Activated naive CD4-positive, alpha-beta T cell treated with anti-CD3 and anti-CD28 coated beads, Interleukin-2, amount 10 ng/mL, durations not matched to agents 7 days and 5 days (primary cell): ENCODE measurements at places on chromosomes 5 and 9.

DNA sequence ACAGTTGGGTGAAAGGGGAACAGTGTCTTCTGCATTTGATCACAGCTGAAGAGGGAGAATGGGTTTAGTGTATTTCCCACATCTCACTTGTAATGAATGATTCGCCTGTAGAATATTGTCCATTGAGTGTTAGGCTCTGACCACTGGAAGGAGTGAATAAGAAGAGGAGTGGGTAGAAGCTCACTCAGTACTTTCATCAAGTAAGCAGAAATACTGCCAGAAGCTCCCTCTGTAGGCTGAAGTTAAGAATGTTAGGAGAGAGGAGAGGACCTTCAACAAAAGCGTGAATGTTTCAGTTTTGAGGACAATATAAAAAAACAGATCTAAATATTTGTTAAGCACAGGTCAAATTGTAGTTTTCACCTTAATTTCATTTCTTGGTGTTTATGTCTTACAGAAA lies 27.5 kb downstream of the FSD1L start:
- no peak for DNase-seq

- DNase-seq, result no peak
Observed at GRCh38 chr5:95718203-95718602, 12.9 kb upstream of the RHOBTB3 start.

DNA sequence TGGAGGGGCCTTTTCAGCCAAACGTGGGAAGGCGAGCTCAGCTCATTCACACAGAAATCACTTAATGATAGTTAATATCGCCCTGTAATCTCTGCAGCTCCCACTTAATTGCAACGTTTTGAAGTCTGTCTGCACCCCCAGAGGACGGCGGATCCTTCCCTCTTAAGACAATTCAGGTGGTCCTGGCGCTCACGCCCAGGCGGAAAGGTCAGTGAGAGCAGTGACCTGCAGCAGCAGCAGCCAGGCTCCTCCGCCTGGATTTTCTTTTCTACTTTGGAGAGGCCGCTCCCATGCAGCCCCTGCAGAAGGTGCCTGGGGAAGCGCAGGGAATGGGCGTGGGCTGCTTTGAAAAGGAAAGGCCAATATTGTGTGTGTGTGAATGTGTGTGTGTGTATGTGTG lies 400.9 kb upstream of the IRX1 start:
- DNase-seq, result no peak

- DNase-seq, result no peak
Observed at GRCh38 chr9:129419382-129419899, 201.5 kb downstream of the C9orf50 start.

DNA sequence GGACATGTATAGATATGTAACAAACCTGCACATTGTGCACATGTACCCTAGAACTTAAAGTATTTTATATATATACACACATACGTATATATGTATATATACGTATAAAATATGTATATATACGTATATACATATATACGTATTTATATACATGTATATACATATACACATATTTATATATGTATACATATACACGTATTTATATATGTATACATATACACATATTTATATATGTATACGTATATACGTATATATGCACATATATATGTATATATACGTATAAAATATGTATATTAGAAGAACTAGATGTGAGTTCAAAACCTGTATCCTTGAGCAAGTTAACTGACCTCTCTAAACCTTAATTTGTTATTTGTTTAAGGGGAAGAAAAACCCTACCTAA lies 61.4 kb downstream of the FNIP1 start:
- no peak for DNase-seq

DNA sequence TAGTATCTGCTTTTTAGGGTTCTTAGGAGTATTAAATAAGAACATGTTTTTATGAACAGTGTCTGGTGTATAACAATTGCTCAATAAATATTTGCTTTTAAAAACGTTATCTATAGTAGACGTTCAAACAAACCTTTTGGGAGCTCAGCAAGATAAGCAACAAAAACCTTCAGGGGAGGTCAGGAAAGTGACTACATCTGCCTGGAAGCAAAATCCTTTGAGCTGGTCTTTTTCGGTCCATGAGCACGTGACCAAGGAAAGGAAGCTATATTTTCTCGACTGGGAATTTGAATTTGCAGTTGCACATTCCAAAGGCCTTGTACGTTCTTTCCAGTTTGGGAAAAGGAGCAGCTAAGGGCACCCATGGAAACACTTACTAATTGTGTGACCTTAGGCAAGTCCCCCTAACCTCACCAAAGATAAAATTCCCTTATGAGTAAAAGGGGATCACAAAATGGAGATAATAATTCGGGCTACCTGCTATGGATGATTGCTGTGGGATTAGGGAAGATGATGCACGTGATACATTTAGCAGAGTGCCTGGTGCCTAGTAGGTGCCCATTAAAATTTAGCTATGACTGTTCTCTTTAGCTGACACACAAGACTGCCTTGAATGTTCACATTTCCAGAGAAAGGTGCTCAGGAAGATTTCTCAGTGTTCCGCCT lies 45.4 kb downstream of the PTTG1 start:
- no peak for DNase-seq

DNA sequence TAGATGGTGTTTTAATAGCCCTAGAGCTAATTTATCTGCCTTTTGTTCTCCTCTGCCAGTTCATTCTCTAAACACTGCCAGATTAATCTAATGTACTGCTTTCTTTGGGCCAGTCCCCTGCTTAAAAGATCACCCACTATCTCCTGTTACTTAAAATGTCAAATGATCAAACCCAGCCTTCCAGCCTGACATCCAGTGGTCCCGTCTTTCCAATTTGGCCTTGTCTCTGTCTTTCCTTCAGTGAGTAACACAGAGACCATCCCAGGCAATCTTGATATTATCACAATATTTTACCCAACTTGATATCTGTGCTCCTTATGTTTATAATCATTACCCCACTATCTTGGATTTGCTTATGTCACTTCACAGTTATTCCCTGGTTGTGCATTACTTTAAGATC lies 12.0 kb downstream of the PRR16 start:
- no peak for DNase-seq

GRCh38 chr9:93896496-93897033 lies 58.6 kb downstream of the BARX1 start:
- DNase-seq, result no peak

GRCh38 chr9:11702548-11702947 lies 990.6 kb upstream of the TYRP1 start:
- DNase-seq, result no peak

GRCh38 chr9:4555236-4555635 lies 65.0 kb downstream of the SLC1A1 start:
- no peak for DNase-seq

DNA sequence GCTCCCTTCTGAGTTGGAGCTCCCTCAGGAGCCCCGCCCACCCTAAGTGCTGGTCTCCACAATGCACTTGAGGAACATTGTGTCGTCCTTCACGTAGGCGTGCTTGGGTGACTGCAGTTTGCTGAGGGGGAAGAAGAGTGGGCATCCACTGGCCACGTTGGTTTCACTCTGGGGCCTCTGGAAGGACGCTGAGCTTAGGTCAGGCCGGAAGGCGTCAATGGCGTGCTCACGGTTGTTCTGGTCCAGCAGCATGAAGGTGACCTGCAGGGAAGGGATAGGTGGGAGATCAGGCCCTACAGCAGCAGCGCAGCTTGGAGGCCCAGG lies 21.7 kb downstream of the TRAF1 start:
- DNase-seq, result no peak

DNA sequence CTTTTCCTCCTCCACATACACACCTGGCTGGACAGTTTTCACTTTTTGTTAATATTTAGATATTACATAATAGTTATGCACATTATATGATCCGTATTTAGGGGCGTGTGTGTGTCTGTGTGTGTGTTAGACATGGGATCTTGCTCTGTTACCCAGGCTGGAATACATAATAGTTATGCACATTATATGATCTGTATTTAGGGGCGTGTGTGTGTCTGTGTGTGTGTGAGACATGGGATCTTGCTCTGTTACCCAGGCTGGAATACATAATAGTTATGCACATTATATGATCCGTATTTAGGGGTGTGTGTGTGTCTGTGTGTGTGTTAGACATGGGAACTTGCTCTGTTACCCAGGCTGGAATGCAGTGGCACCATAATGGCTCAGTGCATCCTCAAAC lies 199.0 kb upstream of the OTULINL start:
- no peak for DNase-seq
